CD14-positive monocyte (primary cell): ENCODE measurements at places on chromosomes 6 and 20.

GRCh38 chr6:46581459-46582177, 71.0 kb downstream of the CYP39A1 start:
- no peak for DNase-seq

DNA sequence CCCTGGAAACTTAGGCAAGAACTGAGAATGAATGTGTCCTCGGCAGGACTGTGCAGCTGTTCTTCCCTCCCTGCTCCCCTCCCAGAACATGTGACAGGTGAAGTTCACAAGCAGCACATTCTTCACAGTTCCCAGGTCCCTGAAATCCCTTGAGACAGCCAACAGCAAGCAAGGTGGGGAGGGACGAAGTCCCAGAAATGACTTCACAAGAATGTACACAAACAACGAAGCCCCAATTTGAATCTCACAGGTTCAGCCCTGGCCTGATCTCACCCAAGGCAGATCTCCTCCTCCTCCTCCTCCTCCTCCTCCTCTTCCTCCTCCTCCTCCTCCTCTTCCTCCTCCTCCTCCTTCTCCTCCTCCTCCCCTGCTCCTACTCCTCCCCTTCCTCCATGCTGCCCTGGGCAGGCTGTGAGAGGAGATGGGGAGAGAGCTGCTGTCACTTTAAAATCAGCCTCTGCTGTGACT, 32.4 kb downstream of the WRNIP1 start:
- DNase-seq, result no peak

DNA sequence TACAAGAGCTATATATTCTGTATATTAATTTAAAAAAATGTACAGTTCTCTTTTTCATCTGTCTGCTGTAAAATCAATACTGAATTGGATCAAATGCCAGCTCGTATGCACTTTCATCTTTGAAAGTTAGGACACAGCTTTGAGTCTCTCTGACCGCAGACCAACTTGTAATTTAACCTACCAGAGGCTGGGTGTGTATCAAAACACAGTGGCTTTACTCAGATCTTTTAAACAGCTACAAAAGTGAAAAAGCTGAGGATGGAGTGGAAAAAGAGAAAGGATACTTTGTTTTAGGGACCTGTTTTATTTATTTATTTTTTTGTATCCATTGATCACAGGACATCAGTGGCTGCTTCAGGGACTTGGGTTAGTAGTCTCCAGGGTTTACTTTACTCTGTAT, 44.1 kb downstream of the KIAA0408 start:
- no peak for DNase-seq

GRCh38 chr20:57742507-57743181, 32.8 kb upstream of the PMEPA1 start:
- no peak for DNase-seq

- DNase-seq, result no peak
Measured at GRCh38 chr6:83613378-83613777, 95.5 kb downstream of the SNAP91 start.

GRCh38 chr6:357261-357790, 34.2 kb upstream of the IRF4 start:
- DNase-seq, result no peak

DNA sequence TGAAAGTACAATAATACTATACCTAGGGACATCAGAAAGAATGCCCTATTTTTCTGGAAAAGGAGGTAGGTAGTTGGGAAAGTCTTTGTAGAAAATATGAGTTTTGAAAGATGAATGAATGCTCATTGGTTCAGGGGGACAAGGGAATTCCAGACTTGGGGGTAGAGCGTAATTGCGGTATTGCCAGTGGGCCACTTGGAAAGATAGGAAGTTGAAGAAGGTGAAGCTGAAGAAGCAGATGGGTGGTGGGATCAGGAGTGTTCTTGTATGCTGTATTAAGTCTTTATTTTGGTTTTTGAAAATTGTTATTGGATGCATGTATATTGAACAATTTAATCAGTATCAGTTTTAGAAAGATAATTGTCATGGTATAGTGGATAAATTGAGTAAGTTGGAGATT, 57.9 kb upstream of the SMIM8 start:
- DNase-seq, result no peak

- DNase-seq, result no peak
Measured at GRCh38 chr20:24810676-24811407, 138.2 kb upstream of the CST7 start.

DNA sequence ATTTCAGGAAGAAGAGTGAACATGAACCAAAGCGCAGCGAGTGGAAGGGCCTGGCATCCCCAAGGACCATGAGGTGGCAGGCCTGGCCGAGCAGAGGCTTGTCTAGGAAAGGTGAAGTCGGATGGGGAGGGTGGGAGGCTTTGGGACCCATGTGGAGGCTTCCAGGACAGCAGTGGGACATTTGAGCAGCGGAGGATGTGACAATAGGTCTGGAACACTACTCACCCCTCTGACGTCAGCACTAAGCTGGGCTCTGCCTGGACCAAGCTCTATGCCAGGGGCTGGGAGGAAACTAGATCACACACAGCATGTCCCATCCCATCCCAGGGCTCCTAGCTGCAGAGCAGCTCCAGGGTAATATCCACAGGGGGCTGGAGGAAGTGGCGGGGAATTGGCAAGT, 175.3 kb upstream of the RIN2 start:
- no peak for DNase-seq

- no peak for DNase-seq
Measured at GRCh38 chr6:117465691-117466090, 16.8 kb upstream of the DCBLD1 start.

GRCh38 chr6:107495971-107496370, 6.1 kb downstream of the SOBP start:
- no peak for DNase-seq

- no peak for DNase-seq
Measured at GRCh38 chr6:152701081-152701862, 3.6 kb downstream of the MYCT1 start.
